T-cell (primary cell): ENCODE measurements at places on chromosomes 7 and 10.

DNA sequence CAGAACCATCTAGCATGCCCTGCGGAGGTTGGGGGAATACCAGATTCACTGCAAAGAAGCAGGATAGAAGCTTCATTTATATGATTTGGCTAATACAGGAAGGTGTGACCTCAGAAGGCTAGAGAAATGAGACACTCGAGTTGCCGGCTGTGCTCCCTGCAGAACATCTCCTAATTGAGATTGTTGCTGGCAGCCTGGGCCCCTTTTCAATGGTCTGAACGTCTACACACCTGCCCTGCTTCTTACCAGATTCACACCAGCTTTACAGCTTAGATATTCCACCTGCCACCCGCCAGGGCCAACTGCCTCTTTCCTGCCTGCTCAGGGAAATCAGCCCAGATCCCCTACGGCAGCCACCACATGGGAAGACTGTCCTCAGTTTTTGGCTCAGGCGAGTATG, 475.3 kb upstream of the AUTS2 start:
- no peak for DNase-seq

DNA sequence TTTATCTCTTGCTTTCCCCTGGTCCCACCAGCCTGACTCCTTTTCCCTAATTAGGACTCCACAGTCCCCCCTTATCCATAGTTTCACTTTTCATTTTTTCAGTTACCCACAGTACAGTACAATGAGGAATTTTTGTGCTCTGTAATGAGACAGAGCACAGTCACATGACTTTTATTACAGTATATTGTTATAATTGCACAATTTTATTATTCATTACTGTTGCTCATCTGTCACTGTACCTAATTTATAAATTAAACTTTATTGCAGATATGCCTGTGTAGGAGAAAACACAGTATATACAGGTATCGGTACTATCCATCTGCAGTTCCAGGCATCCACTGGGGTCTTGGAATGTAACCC, 125.4 kb downstream of the KCNMA1 start:
- DNase-seq, result no peak

- DNase-seq, result peak; percentile 43
Measured at GRCh38 chr7:6530626-6531491, 20.4 kb downstream of the GRID2IP start.

GRCh38 chr7:107850643-107851042, 40.3 kb upstream of the DLD start:
- no peak for DNase-seq

GRCh38 chr10:132606536-132607316, 69.1 kb downstream of the INPP5A start:
- no peak for DNase-seq

GRCh38 chr10:103262229-103262628, 14.7 kb upstream of the INA start:
- DNase-seq, result no peak

DNA sequence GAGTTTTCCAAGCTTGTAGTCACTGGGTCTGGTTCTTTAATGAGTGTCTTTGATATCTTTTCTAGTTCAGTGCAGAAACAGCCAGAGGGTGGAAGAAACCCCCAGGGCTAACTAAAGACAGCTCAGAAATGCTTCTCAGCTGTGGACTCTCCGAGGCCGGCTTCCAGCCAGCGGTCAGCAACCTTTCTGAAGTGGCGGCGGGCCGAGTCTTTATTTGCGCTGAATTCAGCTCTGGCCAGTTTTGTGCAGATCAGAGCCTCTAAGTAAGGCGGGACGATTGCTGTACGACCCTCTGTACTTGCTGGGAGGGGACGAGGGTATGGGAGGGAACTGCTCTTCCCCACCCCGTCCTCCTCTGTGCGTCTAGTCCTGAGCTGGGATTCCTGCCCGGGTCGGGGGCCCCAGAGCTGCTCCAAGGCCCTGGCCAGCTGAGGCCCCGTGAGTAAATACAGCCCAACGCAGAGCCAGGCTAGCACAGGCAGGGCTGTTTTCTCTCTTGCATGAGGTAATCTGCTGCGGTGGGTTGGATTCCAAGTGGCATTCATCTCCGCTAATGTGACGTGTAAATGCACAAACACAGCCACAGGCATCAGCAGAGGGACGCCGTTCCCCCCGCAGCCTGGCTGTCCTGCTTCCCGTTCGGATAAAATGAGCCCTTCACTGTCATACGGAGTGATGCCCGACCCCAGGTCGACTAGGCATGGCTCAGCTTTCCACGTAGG, 159.8 kb downstream of the PIP4K2A start:
- no peak for DNase-seq

- peak; percentile 74 for DNase-seq
Measured at GRCh38 chr10:128210215-128211063, 84.2 kb upstream of the MKI67 start.

DNA sequence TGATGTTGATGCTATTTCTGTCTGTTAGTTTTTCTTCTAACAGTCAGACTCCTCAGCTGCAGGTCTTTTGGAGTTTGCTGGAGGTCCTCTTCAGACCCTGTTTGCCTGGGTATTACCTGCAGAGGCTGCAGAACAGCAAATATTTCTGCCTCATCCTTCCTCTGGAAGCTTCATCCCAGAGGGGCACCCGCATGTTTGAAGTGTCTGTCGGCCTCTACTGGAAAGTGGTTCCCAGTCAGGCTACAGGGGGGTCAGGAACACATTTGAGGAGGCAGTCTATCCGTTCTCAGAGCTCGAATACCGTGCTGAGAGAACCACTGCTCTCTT, 13.3 kb upstream of the CYP3A5 start:
- DNase-seq, result no peak

DNA sequence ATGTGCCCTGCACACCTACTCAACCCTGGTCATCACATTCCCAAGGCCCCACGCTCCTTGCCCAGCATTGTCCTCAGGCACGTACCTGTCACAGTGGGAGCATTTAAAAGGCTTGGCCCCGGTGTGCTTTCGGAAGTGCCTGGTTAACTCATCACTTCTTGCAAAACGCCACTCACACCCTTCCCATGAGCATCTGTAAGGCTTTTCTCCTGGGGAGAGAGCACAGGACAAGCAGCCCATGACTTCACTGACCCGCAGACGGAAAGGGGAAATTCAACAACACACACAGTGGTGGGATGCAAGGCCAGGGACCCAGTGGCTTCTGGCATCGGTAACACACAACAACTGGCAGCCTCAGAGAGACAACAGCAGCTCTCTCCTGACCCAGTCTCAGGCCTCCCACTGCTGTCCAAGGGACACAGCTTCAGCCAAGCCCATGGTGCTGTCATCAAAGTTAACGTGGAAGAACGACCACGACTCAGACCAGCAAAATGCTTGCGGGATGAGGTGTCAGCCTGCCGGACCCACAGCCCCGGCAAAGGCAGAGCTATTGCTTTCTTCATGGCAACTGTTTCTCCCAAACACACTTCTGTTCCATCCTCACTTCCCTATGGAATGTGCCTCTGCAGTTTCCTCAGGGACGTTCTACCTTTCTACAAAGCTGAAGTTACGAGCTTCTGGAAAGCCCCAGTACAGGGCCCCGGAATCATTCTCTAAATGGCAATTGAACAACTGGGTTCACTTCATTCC, 4.8 kb downstream of the KLF6 start:
- no peak for DNase-seq
